HEK293T (cell line): ENCODE measurements at places on chromosomes 16 and 17.

- no peak for DNase-seq
These were observed 252.5 kb downstream of the SEC14L1 start for GRCh38 chr17:77393274-77393600.

DNA sequence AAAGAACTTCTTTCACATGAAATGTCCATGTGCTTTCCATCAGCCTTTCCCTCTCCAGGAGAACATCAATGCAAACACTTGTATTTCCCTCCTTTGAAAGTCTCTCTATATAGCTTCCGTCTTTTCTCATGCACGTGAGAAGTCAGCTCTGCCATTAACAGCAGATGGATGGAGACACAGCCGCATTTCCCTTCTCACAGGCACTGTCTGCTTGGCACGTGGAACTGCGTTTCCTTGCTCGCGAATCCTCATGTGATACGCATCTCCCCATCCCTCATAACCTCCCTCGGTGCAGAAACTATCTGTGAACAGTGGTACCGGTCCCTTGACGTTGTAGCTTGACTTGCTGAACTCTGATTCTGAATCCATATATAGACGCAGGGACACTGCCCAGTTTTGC lies 717.0 kb upstream of the RBFOX1 start:
- no peak for DNase-seq

DNA sequence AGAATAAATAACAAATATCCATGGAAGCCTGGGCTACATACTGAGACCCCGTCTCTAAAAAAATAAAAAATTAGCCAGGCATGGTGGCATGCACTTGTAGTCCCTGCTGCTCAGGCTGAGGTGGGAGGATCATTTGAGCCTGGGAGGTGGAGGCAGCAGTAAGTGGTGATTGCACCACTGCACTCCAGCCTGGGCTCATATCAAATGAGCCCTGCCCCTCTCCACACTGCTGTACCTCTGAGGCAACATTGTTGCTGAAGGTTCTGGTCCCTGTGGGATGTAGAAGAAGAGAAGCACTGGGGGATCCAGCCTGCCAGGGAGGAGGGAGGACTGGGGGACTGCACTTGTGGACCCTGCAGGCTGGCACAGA lies 11.4 kb upstream of the ARHGAP23 start:
- DNase-seq = no peak

DNA sequence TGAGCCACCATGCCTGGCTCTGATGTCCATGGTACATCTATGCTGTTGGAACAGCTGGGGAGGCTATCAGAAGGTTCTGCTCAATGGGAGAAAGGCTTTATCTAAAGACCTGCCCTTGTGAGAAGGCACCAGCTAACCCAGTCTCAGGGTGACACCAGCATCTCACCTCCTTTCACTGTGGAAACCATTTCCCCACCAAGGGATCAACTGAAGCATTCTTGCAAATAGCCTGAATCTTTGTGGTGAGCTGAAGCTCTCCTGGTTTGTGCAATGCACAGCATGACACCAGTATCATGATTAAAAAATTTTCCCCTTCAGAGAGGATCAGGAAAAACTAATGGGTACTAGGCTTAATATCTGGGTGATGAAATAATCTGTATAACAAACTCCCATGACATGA lies 5.1 kb downstream of the CCL18 start:
- DNase-seq = no peak

DNA sequence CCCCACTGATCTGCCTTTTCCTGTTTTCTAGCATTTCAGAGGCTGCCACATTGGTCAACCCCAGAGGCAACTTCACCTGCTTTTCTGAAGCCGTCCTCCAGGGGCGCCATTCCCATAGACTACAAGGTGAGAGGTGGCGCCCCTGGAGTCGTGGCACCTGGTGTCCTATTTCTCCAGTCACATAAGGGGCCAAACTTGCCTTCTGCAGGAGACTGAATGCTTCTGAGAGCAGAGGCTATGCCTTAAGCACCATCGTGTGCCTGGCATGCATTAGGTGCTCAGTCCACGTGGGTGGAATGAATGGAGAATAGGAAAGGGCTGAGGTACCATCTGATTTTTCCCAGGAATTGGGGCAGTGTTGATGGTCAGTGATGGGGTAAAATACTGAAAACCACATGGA lies 164.8 kb downstream of the HAPSTR1 start:
- DNase-seq = peak; percentile 63

DNA sequence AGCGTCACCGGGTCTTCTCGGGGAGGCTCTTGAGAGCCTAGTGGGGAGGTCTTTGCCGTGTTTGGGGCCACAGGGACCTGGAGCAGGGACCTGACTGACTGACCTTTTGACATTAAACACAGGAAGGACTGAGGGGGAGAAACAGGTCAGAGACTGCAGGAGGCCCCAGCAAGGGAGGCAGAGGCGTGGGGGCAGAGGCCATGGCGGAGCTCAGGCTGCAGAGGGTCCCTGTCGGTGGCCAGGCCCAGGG lies 41.6 kb upstream of the GSE1 start:
- DNase-seq = no peak

DNA sequence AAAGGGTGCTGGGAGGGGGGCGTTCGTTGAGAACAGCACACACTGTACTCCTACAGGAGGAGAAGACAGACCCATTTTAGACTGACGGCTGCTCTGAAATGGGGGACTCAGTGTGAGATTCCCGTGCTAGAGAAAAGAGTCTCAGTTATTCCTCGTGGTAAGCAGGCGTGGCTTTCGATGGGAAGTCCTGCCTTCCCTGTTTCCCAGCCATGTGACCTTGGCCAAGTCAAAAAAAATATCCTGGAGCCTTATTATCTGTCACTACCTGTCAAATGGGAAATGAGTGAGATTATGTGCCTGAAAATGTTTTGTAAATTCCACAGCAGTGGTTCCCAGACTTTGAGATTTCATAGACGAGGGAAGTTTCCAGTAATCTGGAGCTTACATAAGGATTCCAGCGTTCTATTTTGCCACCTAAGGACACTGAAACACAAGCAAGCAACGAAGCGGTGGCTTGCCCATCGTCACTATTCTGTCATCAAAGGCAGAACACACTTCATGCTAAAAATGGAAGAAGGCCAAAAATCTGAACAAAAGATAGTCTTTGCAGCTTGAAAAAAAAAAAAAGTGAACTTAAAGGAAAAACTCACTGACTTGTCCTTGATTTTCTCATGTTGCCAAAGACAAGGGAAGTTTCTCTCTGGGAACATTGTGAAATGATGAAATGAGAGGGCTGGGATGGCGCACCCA lies 253.4 kb upstream of the RPL38 start:
- DNase-seq = no peak

GRCh38 chr16:78679546-78679945 lies 580.1 kb downstream of the WWOX start:
- DNase-seq = no peak

- no peak for DNase-seq
These were observed 4.8 kb downstream of the DHODH start for GRCh38 chr16:72013389-72013788.

GRCh38 chr16:53782148-53782547 lies 78.2 kb downstream of the FTO start:
- DNase-seq = no peak

DNA sequence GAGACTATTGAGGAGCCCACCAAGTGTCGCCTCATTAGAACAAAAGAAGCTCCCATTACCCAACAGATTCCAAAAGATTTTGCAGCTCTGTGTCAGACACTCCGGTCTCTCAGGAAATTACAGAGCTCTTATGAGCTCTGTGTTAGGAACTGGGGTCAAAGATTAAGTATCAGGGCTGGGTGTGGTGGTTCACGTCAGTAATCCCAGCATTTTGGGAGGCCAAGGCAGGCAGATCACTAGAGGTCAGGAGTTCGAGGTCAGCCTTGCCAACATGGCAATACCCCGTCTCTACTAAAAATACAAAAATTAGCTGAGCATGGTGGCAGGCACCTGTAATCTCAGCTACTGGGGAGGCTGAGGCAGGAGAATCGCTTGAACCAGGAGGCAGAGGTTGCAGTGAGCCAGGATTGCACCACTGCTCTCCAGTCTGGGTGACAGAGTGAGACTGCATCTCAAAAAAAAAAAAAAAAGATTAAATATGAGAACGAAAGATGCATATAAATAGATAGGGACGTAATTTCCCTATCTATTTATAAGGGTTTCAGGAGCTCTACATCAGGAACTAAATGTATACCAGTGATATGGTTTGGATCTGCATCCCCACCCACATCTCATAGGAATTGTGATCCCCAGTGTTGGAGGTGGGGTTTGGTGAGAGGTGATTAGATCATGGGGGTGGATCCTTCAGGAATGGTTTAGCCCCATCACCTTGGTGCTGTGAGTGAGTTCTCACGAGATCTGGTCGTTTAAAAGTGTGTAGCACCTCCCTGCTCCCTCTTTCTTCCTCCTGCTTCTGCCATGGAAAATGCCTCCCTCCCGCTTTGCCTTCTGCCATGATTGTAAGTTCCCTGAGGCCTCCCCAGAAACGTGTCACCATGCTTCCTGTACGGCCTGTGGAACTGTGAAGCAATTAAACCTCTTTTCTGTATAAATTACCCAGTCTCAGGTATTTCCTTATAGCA lies 111.4 kb downstream of the PRKCA start:
- no peak for DNase-seq

GRCh38 chr17:27458524-27458908 lies 2.3 kb downstream of the KSR1 start:
- DNase-seq = no peak

GRCh38 chr16:51050377-51050706 lies 100.7 kb downstream of the SALL1 start:
- DNase-seq = no peak
